ENCODE measurements at places on chromosomes 1 and 21. TPM values are rescaled to one million over a fixed set of nuclear protein-coding genes. Genes with fewer than 3 reads are reported as not detected.

DNA sequence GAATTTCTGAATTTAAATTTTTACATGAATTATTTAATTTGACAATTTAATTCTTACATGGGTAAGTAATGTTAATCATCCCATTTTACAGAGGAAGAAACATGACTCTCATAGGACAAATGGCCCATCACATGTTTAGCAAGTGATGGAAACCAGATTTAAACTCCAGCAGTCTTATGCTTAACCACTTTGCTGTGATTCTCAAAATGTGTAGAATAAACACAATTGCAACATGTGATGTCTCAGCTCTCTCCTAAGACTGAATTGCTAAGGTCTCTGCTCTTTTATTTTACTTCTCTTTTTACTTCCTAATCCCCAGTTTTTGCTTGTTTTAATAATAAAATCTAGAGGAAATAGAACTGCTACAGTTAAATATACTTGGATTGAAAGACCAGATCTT is 42.8 kb downstream of the HS2ST1 start:
- no peak overlapping the region for H3K27ac ChIP-seq
- H3K27me3 ChIP-seq, result no peaks in the 10 kb centered on the region
- no peak overlapping the region for H3K4me3 ChIP-seq
- no peaks in the 10 kb centered on the region for H3K36me3 ChIP-seq
- H3K4me1 ChIP-seq, result no peaks in the 10 kb centered on the region

DNA sequence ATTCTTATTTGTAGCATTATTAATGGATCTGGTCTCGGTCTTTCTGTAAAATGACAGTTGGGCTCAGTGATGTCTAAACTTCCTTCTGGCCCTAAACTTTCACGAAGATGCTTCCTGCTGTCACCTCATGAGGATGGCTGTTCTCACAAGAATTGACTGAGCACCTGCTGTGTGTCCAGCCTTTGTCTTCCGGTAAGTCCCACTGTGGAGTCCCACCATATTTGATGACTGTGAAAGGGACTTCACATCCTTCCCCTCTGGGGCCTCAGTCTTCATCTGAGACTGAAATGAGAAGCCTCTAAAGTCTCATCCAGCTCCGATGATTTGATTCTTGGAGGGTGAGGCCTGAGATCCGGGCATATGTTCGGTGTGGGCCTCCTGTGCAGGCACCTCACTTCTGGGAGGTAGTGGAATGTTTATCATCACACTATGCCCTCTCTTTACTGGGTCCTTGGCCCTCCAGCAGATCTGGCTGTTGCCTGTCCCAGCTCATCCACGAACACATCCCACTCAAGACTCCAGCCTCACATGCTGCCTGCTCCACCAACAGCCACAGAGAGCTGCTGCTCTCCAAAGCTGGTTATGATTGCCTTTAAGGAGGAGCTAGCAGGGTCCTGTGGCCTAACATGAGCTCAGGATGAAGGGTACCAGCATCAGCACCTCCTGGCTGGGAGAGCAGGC is 95.8 kb downstream of the KCNN3 start:
- H3K36me3 ChIP-seq, result no peaks in the 10 kb centered on the region
- no peak for DNase-seq
- H3K27ac ChIP-seq, result no peak overlapping the region
- H3K4me1 ChIP-seq, result no peaks in the 10 kb centered on the region
- no peaks in the 10 kb centered on the region for H3K27me3 ChIP-seq
- no peak overlapping the region for H3K4me3 ChIP-seq

- H3K4me3 ChIP-seq, result no peak overlapping the region
- H3K36me3 ChIP-seq, result no peaks in the 10 kb centered on the region
- H3K4me1 ChIP-seq, result peaks cover 11% of the 10 kb centered on the region
- H3K27me3 ChIP-seq, result no peaks in the 10 kb centered on the region
- DNase-seq, result no peak
Measured at GRCh38 chr21:43367296-43367695, 59.6 kb downstream of the SIK1 start.

Gene IVL
- not detected for total RNA-seq

GRCh38 chr1:235876402-235876841 is 9.7 kb upstream of the LYST start:
- no peak overlapping the region for H3K4me3 ChIP-seq
- H3K27ac ChIP-seq, result no peak overlapping the region
- DNase-seq, result no peak
- no peaks in the 10 kb centered on the region for H3K36me3 ChIP-seq

Gene CELF3
- total RNA-seq, result not detected

DNA sequence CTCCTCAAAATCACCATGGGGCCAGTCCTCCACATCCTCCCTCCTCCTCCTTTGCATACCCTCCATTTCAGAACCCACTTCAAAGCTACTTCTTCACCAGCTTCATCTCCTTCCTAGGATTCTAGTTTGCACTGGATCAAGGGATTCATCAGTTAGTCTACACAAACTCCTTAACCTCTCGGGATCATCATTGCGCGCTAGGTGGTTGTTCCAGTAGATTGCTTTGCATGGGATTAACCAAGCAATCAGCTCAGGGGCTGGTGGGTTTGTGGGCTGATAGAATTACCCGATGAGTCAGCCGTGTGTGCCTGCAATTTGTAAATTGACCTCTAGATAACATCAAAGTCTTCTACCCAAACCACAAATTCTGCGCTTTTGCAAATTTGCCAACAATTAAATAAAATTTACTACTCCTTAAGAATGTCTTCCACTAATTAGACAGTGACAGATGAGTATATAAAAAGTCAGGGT is 7.7 kb downstream of the KANK4 start:
- H3K36me3 ChIP-seq, result no peaks in the 10 kb centered on the region
- no peak overlapping the region for H3K27ac ChIP-seq
- DNase-seq, result no peak

DNA sequence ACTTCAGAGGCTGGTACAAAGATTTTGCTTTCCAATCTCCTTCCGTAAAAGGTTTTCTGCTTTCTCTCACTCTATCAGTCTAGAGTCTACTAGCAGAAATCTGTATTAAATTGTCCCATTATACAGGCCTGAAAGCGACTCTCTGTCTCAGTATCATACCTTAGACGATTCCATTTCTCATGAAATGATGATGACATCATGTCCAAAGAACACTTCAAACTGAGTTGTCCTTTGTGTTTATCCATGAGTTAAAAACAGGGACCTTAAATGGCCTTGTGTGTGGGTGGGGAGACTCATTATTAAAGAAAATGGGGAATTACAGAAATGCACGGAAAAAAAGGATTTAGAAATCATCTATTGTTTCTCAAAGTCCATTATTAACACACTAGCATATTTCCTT is 21.0 kb upstream of the SLC44A3 start:
- H3K4me1 ChIP-seq, result no peaks in the 10 kb centered on the region
- no peaks in the 10 kb centered on the region for H3K36me3 ChIP-seq
- no peak for DNase-seq
- no peak overlapping the region for H3K27ac ChIP-seq
- no peak overlapping the region for H3K4me3 ChIP-seq

DNA sequence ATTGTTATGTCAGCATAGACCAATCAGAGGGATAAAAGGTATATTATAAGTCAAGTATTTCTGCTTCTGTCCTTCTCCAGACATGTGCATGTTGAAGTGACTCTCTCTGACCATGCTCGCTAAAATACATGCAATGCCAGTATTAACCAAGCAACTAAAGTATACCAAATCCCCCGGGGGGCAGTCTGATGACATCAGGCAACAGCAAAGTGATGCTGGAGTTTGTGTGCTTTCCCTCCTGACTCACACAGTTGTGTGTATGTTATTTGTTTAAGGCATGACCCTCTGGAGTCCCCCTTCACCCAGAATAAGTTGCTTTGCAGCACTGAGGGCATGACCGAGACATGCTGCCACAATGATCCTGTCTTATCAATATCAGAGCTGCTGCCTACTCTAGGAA is 2.1 kb downstream of the BRINP2 start:
- DNase-seq, result no peak
- H3K4me1 ChIP-seq, result no peaks in the 10 kb centered on the region
- H3K27me3 ChIP-seq, result no peaks in the 10 kb centered on the region
- no peak overlapping the region for H3K4me3 ChIP-seq
- no peak overlapping the region for H3K27ac ChIP-seq
- H3K36me3 ChIP-seq, result no peaks in the 10 kb centered on the region

Gene ADCY10
- total RNA-seq, result not detected

DNA sequence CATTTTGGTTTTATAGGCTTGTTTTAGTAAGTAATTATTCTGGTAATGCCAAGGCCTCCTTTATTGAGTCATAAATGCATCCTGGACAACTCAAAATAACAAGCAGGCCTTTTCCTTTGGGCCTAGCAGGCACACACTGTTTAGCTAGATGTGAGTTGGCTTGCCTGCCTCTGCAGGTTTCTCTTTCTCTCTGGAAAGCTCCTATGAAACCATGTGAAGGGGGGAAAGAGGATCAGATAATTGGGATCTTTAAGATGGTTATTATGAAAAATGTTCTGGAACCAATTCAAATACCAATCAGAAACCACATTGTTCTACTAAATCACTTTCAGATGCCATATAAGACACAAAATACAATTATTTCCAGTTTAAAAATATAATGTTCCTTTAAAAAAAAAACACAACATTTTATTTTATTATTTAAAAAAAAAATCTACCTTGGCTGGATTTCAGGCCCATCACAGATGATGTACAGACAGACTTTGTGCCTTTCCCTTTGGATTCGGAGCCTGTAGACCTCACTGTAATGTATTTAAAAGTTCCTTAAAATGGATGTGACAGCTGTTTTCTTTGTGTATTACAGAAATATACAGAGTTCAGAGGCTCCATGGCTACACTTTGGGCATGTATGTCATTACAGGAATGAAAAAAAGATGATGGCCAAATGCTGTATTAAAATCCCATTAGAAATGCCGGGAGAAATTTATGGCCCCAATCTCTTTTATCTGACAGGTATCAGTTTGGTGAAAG is 80.2 kb downstream of the NTMT2 start:
- no peak overlapping the region for H3K27ac ChIP-seq
- no peaks in the 10 kb centered on the region for H3K27me3 ChIP-seq
- H3K4me1 ChIP-seq, result no peaks in the 10 kb centered on the region
- DNase-seq, result no peak
- H3K4me3 ChIP-seq, result no peak overlapping the region

GRCh38 chr1:108059945-108060344 is 95.0 kb upstream of the VAV3 start:
- H3K4me1 ChIP-seq, result no peaks in the 10 kb centered on the region
- H3K36me3 ChIP-seq, result no peaks in the 10 kb centered on the region
- DNase-seq, result no peak

GRCh38 chr1:152182944-152183361 is 23.9 kb upstream of the RPTN start:
- no peaks in the 10 kb centered on the region for H3K36me3 ChIP-seq
- no peaks in the 10 kb centered on the region for H3K4me1 ChIP-seq
- H3K27me3 ChIP-seq, result no peaks in the 10 kb centered on the region
- H3K4me3 ChIP-seq, result no peak overlapping the region

- H3K4me1 ChIP-seq, result no peaks in the 10 kb centered on the region
- no peaks in the 10 kb centered on the region for H3K36me3 ChIP-seq
- H3K4me3 ChIP-seq, result no peak overlapping the region
Measured at GRCh38 chr1:170707959-170708655, 44.2 kb downstream of the PRRX1 start.

Gene KRTAP21-2
- not detected for total RNA-seq

DNA sequence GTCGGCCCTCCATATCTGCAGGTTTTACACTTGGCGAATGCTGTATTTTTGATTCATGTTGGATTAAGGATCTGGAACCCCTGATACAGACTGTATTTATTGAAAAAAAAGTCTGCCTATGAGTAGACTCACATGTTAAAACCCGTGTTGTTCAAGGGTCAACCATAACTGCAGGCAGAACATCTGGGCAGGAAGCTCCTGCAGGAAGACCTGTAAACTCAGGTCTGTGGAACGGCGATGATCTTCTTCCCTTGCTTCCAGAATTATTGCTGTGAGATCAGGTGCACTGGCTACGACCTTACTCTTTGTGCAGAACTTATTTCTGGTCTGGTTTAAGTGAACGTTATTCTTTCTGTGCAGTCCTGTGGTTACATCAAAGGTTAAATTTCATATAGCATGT is 96.6 kb downstream of the DISC1 start:
- no peaks in the 10 kb centered on the region for H3K27me3 ChIP-seq
- H3K27ac ChIP-seq, result no peak overlapping the region
- DNase-seq, result no peak

Gene TMEM200B
- not detected for total RNA-seq

DNA sequence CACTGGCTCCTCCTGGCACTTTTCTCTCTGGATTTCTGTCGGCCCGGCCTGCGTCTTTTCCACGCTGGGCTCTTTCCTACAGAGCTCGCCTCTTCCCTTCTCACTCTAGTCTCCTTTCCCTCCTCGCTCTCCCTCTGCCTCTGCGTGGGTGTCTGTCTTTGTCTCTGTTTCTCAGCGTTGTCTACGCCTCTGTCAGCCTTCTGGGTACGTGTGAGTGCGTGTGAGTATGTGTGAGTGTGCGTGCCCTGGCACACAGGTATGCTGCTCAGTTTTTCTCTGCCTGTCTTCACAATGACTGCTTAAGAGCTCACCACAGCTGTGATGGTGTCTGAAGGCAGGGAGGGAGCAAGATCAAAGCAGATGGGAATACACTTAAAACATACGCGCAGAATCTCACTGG is 77.7 kb downstream of the KIRREL1 start:
- H3K27me3 ChIP-seq, result no peaks in the 10 kb centered on the region
- no peaks in the 10 kb centered on the region for H3K4me1 ChIP-seq
- H3K27ac ChIP-seq, result no peak overlapping the region
- no peak overlapping the region for H3K4me3 ChIP-seq
- DNase-seq, result no peak

DNA sequence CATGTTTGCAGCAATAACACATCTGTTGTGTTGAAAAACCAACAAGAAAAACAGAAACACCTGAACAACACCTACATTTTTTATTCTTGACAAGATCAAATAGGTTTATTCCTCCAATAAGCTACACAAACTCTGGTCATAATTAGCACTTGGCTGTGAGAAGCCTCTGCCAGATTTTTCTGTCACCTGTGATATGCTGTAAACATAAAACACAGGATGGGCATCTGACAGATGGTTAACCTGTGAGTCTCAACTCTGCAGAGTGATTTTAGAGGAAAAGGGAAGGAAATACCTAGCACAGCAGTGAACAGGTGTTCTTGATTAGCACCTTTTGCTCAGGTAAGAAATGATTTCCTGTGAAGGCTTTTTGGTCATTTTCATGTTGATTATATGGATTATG is 175.4 kb upstream of the COA6 start:
- no peak overlapping the region for H3K4me3 ChIP-seq
- H3K4me1 ChIP-seq, result no peaks in the 10 kb centered on the region
- no peak overlapping the region for H3K27ac ChIP-seq
- no peak for DNase-seq
- no peaks in the 10 kb centered on the region for H3K27me3 ChIP-seq
- no peaks in the 10 kb centered on the region for H3K36me3 ChIP-seq

GRCh38 chr1:43708002-43708410 is 670 bp downstream of the ST3GAL3 start:
- H3K36me3 ChIP-seq, result peaks cover 19% of the 10 kb centered on the region
- DNase-seq, result no peak
- peak overlapping the region; percentile 92 for H3K4me3 ChIP-seq
- H3K27me3 ChIP-seq, result no peaks in the 10 kb centered on the region

GRCh38 chr1:109671067-109671466 is 3.2 kb downstream of the GSTM2 start:
- H3K4me3 ChIP-seq, result no peak overlapping the region
- no peak for DNase-seq
- no peak overlapping the region for H3K27ac ChIP-seq

Gene KLHDC7A
- total RNA-seq, result not detected

Measured in naive thymus-derived CD4-positive, alpha-beta T cell (primary cell).